ENCODE measurements at places on chromosomes 11 and 22.

- no peak for DNase-seq
Observed at GRCh38 chr22:24686280-24686679, 83.3 kb downstream of the GGT1 start.

DNA sequence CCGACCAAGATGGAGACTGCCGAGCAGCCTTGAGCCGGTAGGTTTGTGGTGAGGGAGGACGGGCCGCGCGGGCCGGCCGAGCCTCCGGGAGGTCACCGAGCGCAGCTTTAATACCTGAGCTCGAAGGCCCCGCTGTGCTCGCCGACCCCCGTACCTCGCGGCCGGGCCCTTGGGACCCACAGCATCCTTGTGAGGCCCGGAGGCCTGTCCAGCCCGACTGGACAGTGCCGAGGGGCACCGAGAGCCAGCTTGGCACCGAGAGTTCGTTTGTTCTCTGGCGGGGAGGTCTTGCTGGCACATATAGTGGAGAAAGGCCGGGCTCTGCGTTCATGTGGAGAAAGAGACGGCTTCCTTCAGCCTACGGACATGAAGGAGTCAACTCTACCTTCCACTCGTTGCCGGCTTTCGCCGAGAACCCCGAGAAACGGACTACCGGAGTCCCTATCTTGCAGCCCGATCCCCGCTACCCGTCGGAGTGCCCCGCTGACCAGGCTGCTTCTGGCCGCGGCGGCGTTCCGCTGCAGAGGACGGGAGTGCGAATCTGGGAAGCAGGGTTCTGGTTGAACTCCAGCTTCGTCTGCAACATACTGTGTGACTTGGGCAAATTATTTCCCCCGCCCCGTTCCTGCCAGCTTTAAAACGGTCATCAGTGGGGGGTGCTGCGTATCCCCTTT, 349 bp downstream of the TSSC4 start:
- DNase-seq, result no peak

- peak; percentile 99 for DNase-seq
Observed at GRCh38 chr11:809287-810039, at the start of gene RPLP2. Gene RPLP2, plus strand, starts transcription at chr11:809967. Its CDS starts 268 bp downstream, at chr11:810235.

- DNase-seq, result no peak
Observed at GRCh38 chr22:25749420-25750169, 7.6 kb downstream of the MYO18B start.

DNA sequence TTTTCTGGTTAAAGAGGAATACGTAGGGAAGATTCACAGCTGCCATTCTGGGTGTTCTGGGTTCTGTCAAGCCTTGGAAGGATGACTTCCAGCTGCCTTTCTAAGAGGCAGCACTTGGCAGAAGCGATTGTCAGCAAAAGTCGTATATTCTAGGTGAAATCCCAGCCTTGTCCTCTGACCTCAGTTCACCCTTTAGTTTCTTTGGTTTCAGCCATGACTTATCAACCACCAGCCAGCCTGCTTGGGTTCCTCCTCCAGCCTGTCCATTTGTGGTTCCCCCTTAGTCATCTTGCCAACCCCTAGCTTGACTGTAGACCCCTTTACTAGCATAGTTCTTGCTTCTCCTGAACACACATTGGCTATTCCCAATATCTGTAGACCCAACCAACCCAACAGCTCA, 102.3 kb upstream of the CD44 start:
- no peak for DNase-seq

DNA sequence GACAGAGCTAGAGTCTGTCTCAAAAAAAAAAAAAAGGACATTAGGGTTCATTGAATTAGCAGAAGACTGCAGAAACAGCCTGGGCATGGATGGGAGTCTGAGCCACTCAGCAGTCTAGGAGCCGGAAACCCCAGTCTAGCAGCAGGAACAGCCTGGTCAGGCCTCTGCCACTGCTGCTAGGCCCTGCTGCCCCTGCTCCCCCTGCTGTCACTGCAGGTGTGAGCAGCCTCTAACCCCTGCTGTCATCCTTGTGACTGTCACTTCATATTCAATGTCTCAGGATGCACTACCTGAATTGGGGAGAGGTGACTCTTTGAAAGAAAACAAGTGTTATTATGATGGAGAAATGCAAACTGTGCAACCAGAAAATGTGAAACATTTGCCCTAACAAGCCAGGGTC, 7.0 kb upstream of the DDX17 start:
- DNase-seq, result no peak

DNA sequence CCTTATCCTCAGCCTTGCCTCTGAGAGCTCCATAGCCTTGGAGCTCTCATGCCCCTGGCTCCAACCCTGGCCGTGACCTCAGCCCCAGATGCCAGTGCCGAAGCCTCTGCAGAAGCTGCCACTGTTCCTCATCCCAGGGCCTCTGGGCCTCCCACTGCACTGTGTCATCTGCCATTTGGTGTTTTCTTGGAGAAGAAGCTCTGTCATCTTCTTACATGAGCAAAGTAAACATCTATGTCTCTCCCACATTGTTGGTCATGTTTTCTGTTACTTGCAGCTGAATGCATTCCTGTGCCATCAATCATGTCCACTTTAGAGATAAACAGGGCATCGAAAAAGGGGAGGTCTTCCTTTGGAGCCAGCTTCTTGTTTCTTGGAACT, 45.0 kb upstream of the FTH1 start:
- no peak for DNase-seq

GRCh38 chr22:29780220-29780619, 13.1 kb downstream of the UQCR10 start:
- DNase-seq, result no peak

GRCh38 chr11:33476945-33477606, 219.9 kb downstream of the HIPK3 start:
- no peak for DNase-seq

GRCh38 chr11:99773646-99774045, 752.9 kb downstream of the CNTN5 start:
- DNase-seq, result peak; percentile 20

- DNase-seq, result peak; percentile 64
Observed at GRCh38 chr11:112320668-112321067, 60.0 kb upstream of the PLET1 start.
